ENCODE measurements at places on chromosomes 16 and 17. TPM values are rescaled to one million over a fixed set of nuclear protein-coding genes. Genes with fewer than 3 reads are reported as not detected.

Gene CDRT15
- not detected for total RNA-seq

Gene ACSM2A
- not detected for total RNA-seq

Gene HIC1
- 1.5 TPM for total RNA-seq

Gene RRAD
- 67.8 TPM for total RNA-seq

Gene UNC119
- total RNA-seq: 27.7 TPM

Gene TBC1D28
- not detected for total RNA-seq

Gene LGALS9B
- not detected for total RNA-seq

Gene GPRC5C
- total RNA-seq: 48.8 TPM

Gene SOST
- not detected for total RNA-seq

Gene TLCD3A
- 55.7 TPM for total RNA-seq

Gene RBFOX1
- total RNA-seq: not detected

Gene SULT1A2
- total RNA-seq: not detected

Gene CREBBP
- 12.1 TPM for total RNA-seq

Gene KLHL10
- total RNA-seq: not detected

Gene GAS7
- total RNA-seq: 0.38 TPM

Gene TBX6
- total RNA-seq: 0.29 TPM

Gene TMEM114
- not detected for total RNA-seq

All from A549 treated with dexamethasone at 1 μM for 4 hours (cell line).